ENCODE measurements at places on chromosomes 1 and 21.

DNA sequence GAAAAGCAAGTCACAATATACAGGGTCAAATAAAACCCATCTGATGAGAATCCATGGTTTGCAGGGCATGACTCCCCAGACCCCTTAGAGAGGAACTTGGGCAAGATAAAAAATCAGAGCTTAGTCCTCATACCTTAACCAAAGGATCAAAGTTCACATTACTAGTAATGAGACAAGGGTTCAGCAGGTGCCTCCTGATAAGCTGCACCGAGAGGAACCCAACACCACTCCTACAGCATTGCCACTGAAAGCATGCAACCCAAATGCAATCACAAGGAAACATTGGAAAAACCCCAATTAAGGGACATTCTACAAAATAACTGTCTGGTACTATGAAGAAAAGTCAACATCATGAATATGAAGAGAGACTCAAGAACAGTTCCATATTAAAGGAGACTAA lies 29.7 kb downstream of the CCDC185 start:
- DNase-seq: no peak

DNA sequence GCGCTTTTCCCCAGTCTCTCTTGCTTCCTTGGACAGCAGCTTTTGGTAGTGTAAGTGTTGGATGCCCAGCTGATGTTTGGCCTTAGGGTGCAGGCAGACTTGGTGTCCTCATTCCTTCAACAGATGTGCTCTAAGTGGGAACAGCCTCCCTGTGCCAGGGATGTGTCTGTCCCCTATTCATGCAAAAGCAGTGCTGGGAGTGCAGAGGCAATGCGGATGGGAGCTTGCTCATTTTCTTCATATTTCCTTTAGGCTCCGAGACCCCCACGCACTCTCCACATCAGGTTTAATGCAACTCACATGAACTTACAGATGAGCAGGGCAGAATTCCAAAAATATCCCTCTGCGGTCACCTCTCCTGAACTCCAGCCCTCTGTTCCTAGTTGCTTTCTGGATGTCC lies 96.1 kb downstream of the IER5 start:
- no peak for DNase-seq

DNA sequence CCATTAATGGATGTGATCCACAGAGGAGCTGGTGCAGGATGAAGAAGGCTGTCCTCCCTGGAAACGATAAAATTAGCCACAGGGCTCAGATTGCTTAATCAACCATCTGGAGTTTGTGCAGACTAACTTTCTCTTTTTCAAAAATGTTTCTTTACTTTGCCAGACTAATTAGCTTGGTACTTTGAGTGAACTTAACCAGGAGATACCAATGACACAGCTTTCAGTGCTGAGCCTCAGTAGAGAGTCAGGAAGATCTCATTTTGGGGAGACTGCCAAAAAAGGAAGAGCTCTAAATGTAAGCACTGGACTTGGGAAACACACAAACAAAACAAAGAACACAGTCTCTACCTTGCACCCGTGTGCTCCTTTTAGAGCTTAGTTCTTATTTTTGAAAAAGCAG lies 248.1 kb upstream of the DEPDC1 start:
- DNase-seq: no peak

DNA sequence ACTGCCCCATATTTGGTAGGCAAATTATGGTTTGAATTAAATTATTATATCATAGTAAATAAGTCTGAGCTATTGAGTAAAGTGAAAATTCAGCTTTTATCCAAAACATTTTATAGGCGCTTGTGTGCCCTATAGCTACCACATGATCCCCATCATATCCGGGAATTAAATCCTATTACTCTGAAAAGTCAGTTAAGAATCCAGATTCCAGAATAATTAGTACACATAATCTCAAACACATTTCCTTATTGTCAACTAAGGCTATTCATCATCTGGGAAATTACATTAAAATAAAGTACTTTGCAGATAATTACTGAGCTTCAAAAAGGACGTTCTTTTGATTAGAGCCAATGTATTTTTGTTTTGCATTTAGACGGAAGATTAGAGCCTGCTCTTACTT lies 72.3 kb downstream of the CTH start:
- DNase-seq: no peak

GRCh38 chr1:217138799-217139466 lies 415.7 kb upstream of the ESRRG start:
- DNase-seq: no peak

DNA sequence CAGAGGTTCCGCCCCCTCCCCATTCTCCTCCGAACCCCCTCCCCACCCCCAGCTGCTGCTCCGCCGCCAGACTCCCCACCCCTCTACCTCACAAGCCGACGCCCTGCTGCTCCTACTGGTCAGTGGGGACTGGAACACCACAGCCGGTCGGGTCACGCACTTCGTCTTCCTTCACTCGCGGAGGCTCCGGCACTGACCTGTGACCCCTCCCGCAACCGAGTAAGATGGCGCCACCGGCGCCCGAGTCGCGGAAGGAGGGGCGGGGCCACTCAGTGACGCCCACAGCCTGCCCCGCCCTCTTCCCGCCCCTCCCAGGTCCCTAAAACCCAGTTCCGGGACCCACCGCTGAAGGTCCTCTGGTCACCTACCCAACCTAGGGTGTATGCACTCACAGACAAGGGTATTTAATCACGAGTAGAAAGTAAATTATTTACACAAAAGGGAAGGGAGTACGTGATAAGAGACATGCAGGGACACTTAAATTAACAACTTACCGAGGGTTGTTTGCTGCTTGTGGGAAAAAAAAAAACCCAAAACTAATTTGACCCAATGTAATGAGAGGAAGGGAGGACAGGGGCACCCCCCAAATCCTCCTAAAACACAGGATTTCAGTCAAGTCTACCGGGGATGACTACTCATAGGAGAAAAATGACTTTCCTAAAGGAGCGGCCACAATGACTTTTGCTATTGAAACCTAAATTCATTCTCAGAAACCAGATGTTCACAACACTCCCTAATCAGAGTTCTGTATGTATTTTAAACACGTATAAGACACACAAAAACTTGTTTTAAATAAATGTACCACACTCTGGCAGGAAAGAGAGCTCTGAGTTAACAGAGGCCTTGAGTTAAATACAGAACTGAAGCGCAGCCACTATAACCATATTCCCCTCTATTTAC lies at the start of gene RIT1:
Gene RIT1 (minus strand): TSS at position 194 of the 900 bp plus-strand sequence. CDS start 588 bp downstream, outside the sequence.
- peak; percentile 88 for DNase-seq

GRCh38 chr1:38274974-38275373 lies 228.4 kb upstream of the POU3F1 start:
- no peak for DNase-seq

DNA sequence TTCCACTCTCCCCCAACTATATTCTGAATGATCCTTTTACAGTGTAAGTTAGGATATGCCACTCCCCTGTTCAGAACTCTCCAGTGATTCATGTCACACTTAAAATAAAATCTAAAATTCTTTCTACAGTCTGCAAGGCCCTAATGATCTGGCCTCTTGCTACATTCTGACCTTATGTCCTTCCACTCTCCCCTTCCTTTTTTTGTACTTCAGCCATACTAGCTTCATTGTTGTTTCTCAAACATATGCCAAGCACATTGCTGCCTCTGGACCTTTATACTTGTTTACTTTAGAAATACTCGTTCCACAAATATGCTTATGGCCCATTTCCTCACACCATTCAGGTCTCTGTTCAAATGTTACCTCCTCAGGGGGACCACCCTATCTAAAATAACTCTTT lies 14.8 kb upstream of the PSMA5 start:
- no peak for DNase-seq

GRCh38 chr21:38995731-38996130 lies 187.5 kb downstream of the PSMG1 start:
- DNase-seq: no peak

- DNase-seq: no peak
These were observed 2.4 kb downstream of the ALX3 start for GRCh38 chr1:110067893-110068645.

GRCh38 chr1:116175611-116176010 lies 64.4 kb downstream of the MAB21L3 start:
- DNase-seq: no peak

GRCh38 chr1:88730132-88730675 lies 46.1 kb downstream of the PKN2 start:
- DNase-seq: no peak

DNA sequence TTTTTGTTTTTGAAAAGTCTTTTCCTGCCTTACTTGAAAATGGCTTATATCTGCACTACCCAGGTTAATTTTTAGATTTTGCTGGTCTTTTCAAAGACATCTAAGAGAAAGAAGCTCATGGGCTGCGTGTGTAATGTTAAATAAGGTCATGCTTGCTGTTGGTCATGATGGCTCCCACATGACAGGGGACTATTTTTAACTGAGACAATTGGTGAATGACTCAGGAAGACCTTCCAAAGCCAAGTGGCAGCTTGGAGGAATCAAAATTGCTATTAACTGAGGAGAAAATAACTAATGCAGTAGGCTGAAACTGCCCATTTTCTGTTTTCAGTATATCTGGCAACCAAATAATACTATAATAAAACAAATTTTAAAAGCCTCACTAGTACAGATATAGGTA lies 117.1 kb upstream of the SPAG17 start:
- no peak for DNase-seq

- DNase-seq: no peak
These were observed 107.8 kb downstream of the RABGAP1L start for GRCh38 chr1:174266991-174267612.

GRCh38 chr1:37998913-37999429 lies 6.3 kb downstream of the FHL3 start:
- DNase-seq: no peak

DNA sequence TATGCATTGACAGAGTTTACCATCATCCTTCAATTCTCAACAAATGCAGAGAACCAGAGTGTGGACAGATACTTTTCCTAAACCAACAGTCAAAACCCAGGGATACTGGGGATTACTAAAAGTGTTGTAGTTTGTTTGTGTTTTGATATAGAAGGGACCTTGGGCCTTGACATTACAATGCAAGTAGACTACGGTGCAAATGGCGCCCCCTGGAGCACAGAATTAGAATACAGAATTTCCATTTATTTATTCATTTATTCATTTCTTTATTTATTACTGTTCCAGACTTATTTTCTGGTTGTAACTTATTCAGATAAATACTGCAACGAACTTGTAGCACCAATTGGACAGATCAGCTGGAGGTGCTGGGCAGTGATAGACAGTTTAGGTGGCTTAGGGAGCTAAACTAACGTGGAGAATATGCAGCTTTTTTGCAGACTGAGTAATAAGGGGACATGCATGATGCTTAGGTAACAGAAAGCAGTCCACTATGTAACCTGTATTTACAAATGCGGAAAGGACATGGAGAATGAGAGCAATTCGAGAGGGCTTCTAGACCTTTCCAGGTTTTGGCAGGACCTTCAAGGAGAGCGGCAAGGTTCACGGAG lies 42.6 kb downstream of the KIRREL1 start:
- no peak for DNase-seq

- no peak for DNase-seq
These were observed 3.6 kb downstream of the ASAP3 start for GRCh38 chr1:23480187-23481025.

GRCh38 chr21:17903929-17904639 lies 84.9 kb upstream of the C21orf91 start:
- no peak for DNase-seq

GRCh38 chr1:7485086-7485780 lies 285.9 kb upstream of the VAMP3 start:
- DNase-seq: no peak

DNA sequence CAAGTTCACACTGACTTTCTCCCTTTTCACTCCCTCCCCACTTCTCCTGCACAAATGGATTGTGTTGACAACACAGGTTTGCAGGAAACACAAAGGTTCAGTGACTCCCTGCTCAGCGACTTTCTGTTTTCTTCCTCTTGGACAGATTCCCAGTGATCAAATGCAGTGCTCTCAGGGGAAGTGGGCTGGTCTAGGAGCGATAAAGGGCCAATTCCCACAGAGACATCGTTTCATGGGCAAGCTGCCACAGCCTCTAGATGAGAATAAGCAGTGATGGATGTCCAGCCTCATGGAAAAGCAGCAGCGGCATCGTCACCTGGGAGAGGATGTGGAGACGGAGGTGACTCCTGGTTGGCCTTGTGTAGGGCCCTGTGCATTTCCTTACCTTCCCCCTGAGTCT lies 30.6 kb downstream of the FYB2 start:
- DNase-seq: no peak

GRCh38 chr1:75785320-75785982 lies 605 bp upstream of the RABGGTB start:
- no peak for DNase-seq

- DNase-seq: no peak
These were observed 13.0 kb downstream of the RD3 start for GRCh38 chr1:211478801-211479578.

GRCh38 chr1:34884961-34885360 lies 25.4 kb upstream of the SMIM12 start:
- DNase-seq: no peak

- DNase-seq: no peak
These were observed 646.9 kb downstream of the USP25 start for GRCh38 chr21:16376673-16377072.

DNA sequence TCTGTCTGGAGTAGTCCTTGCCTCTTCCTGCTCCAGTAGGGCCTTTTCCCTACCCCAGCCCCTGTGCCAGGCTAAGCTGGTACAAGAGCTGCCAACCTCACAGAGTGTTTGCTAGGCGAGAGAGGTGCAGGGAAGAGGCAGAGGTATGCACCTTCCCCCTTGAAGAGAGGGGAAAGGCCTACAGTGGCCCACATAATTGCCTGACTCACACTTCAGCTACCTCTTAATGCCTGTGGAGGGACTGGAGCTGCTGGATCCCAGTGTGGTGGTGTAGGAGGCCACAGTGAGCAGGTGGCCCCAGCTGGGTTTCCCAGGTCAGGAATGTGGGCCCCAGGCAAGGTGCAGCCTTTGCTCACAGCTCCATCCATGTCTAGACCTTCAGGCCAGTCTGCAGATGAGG lies 3.3 kb upstream of the CCDC28B start:
- DNase-seq: no peak

- DNase-seq: no peak
These were observed 1754.3 kb downstream of the PLA2G4A start for GRCh38 chr1:188582911-188583532.

- no peak for DNase-seq
These were observed 72.5 kb downstream of the ANGPTL1 start for GRCh38 chr1:178798232-178798861.

DNA sequence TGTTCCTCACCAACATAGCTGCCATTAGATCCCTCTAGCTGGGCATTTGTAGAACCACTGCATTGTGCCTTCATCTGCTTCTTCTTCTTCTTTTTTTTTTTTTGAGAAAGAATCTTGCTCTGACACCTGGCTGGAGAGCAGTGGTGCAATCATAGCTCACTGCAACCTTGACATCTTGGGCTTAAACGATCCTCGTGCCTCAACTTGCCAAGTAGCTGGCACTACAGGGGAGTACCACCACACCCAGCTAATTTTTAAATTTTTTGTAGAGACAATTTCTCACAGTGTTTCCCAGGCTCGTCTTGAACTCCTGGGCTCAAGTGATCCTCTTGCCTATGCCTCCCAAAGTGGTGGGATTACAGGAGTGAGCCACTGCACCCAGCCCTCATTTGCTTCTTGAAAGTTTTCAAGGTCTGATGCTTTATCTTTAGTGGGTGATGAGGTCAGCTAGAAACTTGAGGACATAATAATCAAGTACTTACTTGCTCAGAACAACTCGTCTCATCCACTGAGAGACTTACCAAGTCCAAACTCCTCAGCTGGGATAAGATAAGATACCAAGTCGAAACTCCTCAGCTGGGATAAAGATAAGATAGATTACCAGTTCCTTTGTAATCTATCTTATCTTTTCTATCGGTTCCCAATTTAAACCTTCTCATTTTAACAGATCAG lies 71.5 kb downstream of the MACF1 start:
- no peak for DNase-seq

- no peak for DNase-seq
These were observed 17.7 kb upstream of the SRSF10 start for GRCh38 chr1:23997812-23998211.
